H1 (cell line): ENCODE measurements at places on chromosomes 6 and 20.

- H3K27me3 ChIP-seq: no peaks in the 10 kb centered on the region
- no peak overlapping the region for H3K4me3 ChIP-seq
- peaks cover 8% of the 10 kb centered on the region for H3K36me3 ChIP-seq
- no peak overlapping the region for H3K27ac ChIP-seq
These were observed 10.7 kb downstream of the PPIL1 start for GRCh38 chr6:36863670-36864540.

DNA sequence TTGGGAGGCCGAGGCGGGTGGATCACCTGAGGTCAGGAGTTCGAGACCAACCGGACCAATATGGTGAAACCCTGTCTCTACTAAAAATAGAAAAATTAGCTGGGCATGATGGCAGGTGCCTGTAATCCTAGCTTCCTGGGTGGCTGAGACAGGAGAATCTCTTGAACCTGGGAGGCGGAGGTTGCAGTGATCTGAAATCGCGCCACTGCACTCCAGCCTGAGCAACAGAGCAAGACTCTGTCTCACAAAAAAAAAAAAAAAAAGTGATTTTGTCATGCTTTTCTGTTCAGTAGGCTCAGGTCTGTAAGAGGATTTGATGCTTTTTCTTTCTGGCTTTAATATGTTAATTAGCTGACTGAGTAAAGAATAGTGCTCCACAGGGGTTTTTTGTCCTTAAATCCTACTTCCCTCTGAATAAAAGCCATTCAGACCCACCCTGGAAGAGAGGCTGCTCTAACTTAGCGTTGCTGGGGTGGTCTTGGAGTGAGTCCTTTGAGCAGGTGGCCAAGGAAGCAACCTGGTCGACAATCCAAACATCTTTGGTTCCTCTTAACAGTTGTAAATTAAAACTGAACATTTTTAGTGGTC is 19.0 kb downstream of the MCM8 start:
- H3K27me3 ChIP-seq: peaks cover 48% of the 10 kb centered on the region
- peaks cover 14% of the 10 kb centered on the region for H3K4me1 ChIP-seq
- H3K27ac ChIP-seq: no peak overlapping the region
- peaks cover 44% of the 10 kb centered on the region for H3K36me3 ChIP-seq
- DNase-seq: peak; percentile 72

DNA sequence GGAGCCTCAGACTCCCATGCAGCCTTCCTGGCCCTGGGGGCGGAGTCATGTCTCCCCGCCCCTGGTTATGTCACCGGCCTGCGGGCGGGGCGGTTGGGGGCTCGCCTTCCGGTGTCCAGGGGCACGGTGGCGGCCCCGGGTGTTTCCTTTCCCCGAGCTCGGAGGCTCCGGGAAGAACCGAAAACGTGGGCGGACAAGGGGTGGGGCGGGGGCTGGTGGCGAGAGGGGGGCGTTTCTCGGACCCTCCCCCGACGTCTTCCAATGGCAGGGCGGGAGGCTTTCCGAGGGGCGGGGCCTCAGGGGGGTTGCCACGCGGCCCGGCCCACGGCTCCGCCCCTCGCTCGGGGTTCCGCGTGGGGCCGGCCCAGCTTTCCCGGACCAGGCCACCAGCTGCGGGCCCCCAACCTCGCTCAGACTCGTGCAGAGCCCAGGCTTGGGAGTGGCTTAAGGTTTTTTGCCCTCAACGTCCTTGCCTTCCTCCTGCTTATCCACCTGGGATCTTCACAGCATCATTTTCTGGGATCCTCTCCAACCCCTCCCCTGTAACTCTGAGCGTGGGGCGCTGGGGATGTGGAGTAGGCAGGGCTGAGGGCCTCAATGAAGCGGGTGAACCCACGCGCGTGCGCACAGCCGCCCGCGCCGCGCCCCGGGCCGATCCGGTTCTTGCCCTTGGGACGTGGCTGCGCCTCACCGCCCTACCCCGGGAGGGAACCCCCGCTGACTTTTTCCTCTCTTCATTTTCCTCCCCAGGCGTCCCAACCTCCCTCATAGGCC is 2.1 kb upstream of the NRN1 start:
- H3K4me1 ChIP-seq: peaks cover 27% of the 10 kb centered on the region
- DNase-seq: no peak
- H3K4me3 ChIP-seq: peak overlapping the region; percentile 74
- no peak overlapping the region for H3K27ac ChIP-seq

- DNase-seq: no peak
- H3K4me3 ChIP-seq: no peak overlapping the region
- no peak overlapping the region for H3K27ac ChIP-seq
- no peaks in the 10 kb centered on the region for H3K36me3 ChIP-seq
- H3K4me1 ChIP-seq: peaks cover 12% of the 10 kb centered on the region
These were observed 65.3 kb upstream of the APCDD1L start for GRCh38 chr20:58580474-58580835.

GRCh38 chr20:38434301-38434741 is 807 bp downstream of the SNHG17 start:
- no peak for DNase-seq
- H3K4me1 ChIP-seq: peaks cover 6% of the 10 kb centered on the region
- H3K27ac ChIP-seq: peak overlapping the region; percentile 89
- H3K27me3 ChIP-seq: no peaks in the 10 kb centered on the region
- H3K36me3 ChIP-seq: peaks cover 29% of the 10 kb centered on the region
